Retinal pigment epithelial cell (primary cell): ENCODE measurements at places on chromosomes 3 and 15.

- no peak for DNase-seq
Measured at GRCh38 chr15:69893863-69894262, 203.9 kb downstream of the TLE3 start.

GRCh38 chr15:48331796-48332641, 790 bp downstream of the DUT start:
- DNase-seq, result no peak

GRCh38 chr3:134080761-134081160, 51.0 kb upstream of the SLCO2A1 start:
- DNase-seq, result no peak

- no peak for DNase-seq
Measured at GRCh38 chr15:64046421-64047153, at the start of gene DAPK2. Gene DAPK2 (minus strand): TSS chr15:64046485. CDS start chr15:64040261, 6,224 bp downstream.

- no peak for DNase-seq
Measured at GRCh38 chr15:70094690-70095311, 2.9 kb downstream of the TLE3 start.

DNA sequence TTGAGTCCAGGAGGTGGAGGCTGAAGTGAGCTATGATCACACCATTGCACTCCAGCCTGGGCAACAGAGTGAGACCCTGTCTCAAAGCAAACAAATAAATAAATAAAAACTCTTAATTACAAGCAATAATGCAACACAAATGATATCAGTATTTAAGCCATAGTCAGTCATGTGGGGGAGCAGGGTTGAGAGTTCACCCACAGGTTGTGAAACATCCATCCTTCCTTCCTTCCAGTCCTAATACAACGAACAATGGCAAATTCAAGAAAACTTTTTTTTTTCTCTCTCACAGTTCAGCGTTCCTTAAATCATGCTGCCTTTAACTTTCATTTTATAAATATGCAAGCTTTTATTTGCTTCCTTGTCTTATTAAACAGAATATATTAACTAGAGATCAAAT, 24.1 kb downstream of the ZNF592 start:
- DNase-seq, result no peak

DNA sequence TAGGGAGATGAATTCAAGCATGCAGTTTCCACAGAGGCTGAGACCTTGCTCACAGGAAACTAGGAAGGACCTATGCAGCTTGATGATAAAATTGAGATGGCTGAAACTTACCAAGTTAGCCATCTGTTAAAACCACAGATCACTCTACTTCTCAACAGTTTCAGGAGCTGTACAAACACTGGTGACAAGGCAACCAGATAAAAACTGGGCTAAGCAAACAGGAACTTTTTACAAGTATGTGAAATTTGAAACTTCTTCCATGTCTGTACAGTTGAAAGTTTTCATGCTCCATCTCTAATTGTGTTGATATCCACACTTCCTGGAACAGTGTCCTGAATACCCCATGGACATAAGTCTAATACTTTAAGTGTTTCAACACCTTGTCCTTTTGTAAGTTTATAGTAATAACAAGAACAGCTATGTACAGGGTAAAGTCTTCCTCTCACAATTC, 78.2 kb downstream of the FAIM start:
- DNase-seq, result no peak

DNA sequence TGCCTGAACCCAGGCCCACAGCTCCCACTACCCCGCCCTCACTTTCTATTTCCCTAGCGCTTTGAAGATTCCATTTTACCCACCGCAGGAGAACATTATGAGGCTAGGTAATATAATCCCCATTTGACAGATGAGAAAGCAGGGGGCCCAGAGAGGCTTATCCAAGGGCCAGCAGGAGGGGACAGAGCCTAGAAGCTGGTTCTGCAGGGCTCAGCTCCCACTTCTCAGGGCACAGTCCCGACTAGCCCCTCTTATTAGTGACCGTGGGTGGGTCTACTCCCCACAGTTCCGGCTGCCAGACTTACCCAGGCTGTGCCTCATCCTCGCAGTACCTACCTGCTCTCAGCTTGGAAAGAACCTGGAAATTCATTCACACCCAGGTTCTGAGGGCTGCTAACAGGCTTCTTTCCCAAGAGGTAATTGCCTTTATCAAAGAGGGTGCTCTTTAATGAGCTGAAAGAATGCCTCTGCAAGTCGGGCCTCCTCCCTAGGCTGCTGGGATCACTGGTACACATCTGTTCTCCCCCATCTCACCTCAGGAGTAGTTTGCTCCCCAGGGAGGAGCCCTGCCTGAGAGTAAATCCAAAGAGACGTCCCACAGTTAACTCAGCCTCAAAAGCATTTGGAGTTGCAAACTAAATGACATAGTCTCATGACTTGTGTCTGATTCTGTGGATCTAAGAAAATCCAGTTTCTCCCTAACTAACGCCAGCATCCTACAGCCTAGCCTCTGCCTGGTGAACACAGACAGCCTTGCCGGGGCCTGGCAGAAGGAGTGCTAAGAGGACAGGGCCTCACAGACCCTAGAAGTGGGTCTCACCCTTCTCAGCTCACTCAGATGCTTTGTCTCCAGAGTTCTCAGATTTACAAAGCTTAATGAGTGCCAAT, 125.0 kb downstream of the CHSY1 start:
- DNase-seq, result peak; percentile 36

GRCh38 chr15:31374986-31375385, 48.4 kb downstream of the KLF13 start:
- no peak for DNase-seq

- DNase-seq, result no peak
Measured at GRCh38 chr3:170712336-170712735, 126.5 kb upstream of the SLC7A14 start.
